ENCODE measurements at places on chromosomes 7 and 10.

DNA sequence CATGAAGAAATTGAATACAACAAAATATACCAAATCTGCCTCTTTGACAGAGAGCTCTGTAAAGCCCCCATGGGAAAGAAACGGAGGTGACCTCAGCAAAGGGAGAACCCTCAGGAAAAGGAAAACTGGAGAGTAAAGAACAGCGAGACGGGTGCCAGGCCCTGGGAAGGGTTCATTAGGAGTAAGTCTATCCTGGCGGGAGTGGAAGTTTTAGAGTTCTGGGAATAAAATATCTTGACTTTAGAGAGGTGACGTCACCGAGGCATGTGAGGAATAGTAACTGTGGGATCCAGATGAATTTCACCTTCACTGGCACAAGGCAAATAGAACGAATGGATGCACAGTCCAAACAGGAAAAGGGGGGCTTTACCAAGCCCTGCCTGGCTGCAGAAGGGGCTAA, 362.8 kb upstream of the IGFBP3 start:
- DNase-seq = no peak

- no peak for DNase-seq
Measured at GRCh38 chr10:6002809-6003510, 25.6 kb upstream of the IL15RA start.

- DNase-seq = no peak
Measured at GRCh38 chr10:21402606-21403083, 122.8 kb downstream of the SKIDA1 start.

DNA sequence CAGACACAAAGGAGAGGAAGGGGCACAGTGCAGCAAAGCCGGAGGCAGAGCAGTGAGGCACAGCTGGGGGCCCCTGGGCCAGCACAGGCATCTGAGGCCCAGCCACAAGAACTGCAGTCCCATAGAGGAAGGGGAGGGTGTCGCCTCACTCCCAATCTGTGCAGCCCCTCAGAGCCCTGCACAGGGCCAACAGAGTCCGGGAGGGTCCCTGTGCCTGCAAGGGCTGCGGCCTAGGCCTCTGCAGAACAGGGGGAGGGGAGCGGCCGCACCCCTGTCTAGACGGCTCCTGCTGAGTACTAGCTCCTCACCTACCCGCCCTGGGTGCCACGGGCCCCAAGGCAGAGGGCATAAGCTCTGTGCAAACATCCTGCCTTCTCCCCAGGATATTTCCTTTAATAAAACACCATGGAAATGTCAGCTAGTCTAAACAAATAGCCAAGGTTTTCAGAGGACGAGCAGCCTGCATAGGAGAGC, 32.4 kb upstream of the RET start:
- no peak for DNase-seq

- no peak for DNase-seq
Measured at GRCh38 chr7:73741600-73741999, 3.0 kb upstream of the ABHD11 start.

DNA sequence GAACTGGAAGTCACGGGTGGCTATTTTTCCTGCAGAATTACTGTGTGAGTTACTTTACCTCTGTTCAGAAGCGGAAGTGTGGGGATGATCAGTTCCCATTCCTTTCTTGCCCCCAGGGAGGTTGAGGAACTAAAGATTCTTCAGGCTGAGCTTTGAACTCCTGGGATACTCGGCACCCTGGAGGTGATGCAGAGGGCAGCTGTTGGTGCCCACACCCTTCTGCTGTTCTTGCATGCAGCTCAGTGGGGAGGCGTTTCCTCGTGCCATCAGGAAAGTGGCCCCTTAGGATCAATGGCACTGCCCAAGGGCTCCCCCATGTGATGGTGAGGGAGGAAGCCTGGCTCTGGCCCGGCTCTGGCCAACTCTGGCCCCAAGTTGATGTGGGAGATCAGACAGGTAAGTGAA, 44.7 kb upstream of the MXI1 start:
- DNase-seq = no peak

- no peak for DNase-seq
Measured at GRCh38 chr7:80908360-80908797, 10.5 kb downstream of the SEMA3C start.

All from stimulated activated CD4-positive, alpha-beta T cell treated with anti-CD3 and anti-CD28 coated beads, Interleukin-12 subunit alpha, Interleukin-12 subunit beta, amount 100 ng/mL, for 48 hours (primary cell).